ENCODE measurements at places on chromosomes 6 and 20.

DNA sequence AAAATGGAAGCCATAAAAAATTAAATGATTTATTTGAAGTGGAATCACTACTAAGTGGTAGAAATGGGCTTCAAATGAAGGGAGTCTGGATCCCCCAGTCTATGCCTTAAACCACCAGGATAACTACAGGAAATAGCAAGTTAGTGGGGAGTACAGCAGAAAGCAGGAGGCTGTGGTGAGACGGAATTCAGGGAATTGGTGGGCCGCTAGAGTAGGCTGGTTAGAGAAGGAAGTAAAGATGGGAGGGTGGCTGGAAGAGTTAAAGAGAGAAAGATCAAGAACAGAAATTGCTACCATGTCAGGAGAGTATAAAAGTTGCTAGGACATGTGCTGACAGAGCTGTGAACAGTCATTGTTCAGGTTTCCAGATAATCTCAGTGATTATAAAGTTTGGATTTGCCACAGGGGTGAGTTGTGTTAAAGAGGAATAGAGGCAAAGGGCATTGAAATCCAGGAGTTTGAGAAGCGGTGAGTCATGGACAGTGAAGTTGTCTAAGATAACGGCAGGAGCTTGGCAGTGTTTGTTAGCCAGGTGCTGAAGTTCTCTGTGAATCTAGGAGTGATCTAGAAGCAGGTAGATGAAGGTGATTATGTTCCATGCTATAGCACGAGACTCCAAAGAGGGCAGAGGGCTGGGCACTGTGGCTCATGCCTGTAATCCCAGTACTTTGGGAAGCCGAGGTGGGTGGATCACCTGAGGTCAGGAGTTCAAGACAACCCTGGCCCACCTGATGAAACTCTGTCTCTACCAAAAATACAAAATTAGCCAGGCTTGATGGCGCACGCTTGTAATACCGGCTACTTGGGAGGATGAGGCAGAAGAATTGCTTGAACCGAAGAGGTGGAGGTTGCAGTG is 13.7 kb upstream of the HINT3 start:
- peak overlapping the region; percentile 66 for H3K27ac ChIP-seq
- H3K4me3 ChIP-seq = no peak overlapping the region
- peaks cover 49% of the 10 kb centered on the region for H3K4me1 ChIP-seq
- no peaks in the 10 kb centered on the region for H3K27me3 ChIP-seq

DNA sequence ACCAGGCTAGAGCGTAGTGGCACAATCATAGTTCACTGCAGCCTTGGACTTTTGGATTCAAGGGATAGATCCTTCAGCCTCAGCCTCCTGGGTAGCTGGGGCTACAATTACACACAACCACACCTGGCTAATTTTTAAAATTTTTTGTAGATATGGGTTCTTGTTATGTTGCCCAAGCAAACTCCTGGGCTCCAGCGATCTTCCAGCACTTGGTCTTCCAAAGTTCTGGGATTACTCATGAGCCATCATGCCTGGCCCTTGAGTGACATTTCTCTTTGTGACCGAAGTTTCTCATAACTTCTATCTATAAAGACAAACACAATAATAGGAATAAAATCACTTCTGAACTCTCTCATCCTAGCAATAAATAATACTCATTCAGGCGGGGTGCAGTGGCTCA is 26.1 kb upstream of the GMPR start:
- peaks cover 76% of the 10 kb centered on the region for H3K27me3 ChIP-seq
- no peak overlapping the region for H3K27ac ChIP-seq
- peaks cover 12% of the 10 kb centered on the region for H3K4me1 ChIP-seq
- no peaks in the 10 kb centered on the region for H3K36me3 ChIP-seq
- no peak overlapping the region for H3K4me3 ChIP-seq

DNA sequence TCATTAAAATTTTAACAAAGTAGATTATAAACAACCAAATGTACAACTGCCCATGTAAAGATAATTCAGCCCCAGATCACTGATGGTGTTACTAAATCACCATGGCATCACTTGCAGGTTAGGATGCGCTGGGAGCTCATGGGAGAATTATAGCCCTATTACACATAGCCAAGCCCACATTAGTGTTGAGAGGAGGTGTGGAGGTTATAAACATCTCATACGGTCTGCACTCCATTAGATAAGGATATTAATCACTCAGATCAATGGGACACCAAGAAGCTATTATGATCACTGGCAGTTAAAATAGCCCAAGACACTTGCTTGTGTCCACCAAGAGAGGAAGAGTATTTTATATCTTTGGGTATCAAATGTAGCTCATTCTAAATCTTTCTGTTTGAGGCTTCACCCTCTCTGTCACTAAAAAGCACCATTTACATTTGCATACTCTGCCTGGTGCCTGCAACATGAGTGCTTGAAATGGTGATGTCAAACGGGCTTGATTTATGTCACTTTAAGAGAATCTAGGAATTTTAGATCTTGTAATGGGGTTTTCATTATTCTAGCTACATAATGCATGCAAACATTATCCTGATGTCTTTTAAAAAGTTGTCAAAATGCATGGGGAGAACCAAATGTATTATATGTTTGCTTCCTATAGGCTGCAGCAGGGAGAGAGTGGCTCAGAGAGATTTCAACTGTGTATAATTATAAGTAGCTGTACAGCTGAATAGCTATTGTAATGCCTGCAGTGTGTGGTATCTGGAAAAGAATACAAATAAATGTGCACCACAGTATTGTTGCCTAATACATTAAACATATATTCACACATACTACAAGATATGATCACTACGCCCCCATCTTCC is 654.1 kb upstream of the MARCKS start:
- no peak overlapping the region for H3K4me3 ChIP-seq
- no peaks in the 10 kb centered on the region for H3K4me1 ChIP-seq
- H3K27me3 ChIP-seq = no peaks in the 10 kb centered on the region
- H3K27ac ChIP-seq = no peak overlapping the region

DNA sequence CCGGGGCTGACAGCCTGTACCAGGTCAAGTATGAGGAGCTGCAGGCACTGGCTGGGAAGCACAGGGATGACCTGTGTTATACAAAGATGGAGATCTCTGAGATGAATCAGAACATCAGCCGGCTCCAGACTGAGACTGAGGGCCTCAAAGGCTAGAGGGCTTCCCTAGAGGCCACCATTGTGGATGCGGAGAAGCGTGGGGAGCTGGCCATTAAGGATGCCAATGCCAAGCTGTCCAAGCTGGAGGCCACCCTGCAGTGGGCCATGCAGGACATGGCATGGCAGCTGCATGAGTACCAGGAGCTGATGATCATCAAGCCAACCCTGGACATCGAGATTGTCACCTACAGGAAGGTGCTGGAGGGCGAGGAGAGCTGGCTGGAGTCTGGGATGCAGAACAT is 46.8 kb downstream of the KIAA0319 start:
- no peaks in the 10 kb centered on the region for H3K4me1 ChIP-seq
- DNase-seq = no peak
- no peak overlapping the region for H3K4me3 ChIP-seq
- no peak overlapping the region for H3K27ac ChIP-seq
- no peaks in the 10 kb centered on the region for H3K36me3 ChIP-seq

- no peaks in the 10 kb centered on the region for H3K36me3 ChIP-seq
- peak within 1 kb of the TSS; percentile 98 for H3K27ac ChIP-seq
- peak within 1 kb of the TSS; percentile 94 for H3K4me3 ChIP-seq
- H3K27me3 ChIP-seq = no peaks in the 10 kb centered on the region
- DNase-seq = peak; percentile 90
These were observed at the start of gene JARID2 for GRCh38 chr6:15245361-15246216. Gene JARID2, plus strand, starts transcription at chr6:15246069. Its CDS starts 471 bp downstream, at chr6:15246540.

GRCh38 chr6:118913161-118913560 is 19.2 kb downstream of the ASF1A start:
- peaks cover 4% of the 10 kb centered on the region for H3K36me3 ChIP-seq
- no peaks in the 10 kb centered on the region for H3K4me1 ChIP-seq
- H3K4me3 ChIP-seq = no peak overlapping the region
- no peak for DNase-seq
- H3K27ac ChIP-seq = no peak overlapping the region
- no peaks in the 10 kb centered on the region for H3K27me3 ChIP-seq

GRCh38 chr20:41572010-41572572 is 46.1 kb downstream of the CHD6 start:
- H3K27ac ChIP-seq = no peak overlapping the region
- H3K27me3 ChIP-seq = no peaks in the 10 kb centered on the region
- H3K4me1 ChIP-seq = no peaks in the 10 kb centered on the region
- DNase-seq = no peak
- no peak overlapping the region for H3K4me3 ChIP-seq

DNA sequence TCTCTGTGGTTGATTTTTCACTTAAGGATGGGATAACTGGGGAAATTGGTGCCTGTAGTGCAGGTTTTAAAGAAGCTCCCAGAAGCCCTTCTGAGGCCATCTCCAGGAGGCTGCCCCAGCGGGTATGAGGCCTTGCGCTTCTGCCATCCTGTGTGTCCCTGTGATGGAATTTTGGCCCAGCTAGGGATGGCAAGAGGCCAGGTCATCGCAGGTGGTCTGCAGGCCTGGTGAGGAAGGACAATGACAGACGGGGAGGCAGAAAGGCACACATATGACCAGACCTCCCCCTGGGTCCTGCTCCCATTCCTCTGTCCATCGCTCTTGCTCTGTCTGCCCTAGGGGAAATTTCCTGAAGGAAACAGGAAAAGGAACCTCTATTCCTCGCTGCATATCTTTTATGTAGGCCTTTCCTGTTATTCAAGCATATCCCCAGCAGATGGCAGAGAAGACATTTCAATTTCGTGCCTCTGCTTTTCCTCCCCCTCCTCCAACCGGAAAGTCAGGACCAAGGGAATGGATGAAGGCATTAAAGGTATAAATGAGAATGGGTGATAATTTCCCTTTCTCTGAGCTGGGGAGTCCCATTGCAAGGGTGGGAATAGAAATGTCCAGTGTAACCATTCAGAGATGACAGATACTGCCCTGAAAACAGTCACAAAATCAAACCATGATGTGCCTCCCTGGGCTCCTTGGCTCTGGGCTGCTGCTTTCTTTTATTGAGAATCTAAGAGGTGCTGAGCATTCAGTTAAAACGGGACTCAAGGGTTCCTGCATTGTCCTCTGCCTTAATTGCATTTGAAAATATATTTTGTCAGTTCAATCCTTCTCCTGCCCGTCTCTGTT is 17.6 kb upstream of the HLA-F start:
- H3K4me3 ChIP-seq = no peak overlapping the region
- H3K4me1 ChIP-seq = no peaks in the 10 kb centered on the region
- H3K36me3 ChIP-seq = no peaks in the 10 kb centered on the region
- no peak overlapping the region for H3K27ac ChIP-seq
- H3K27me3 ChIP-seq = no peaks in the 10 kb centered on the region

GRCh38 chr6:106149472-106150069 is 63.4 kb downstream of the PRDM1 start:
- H3K4me3 ChIP-seq = no peak overlapping the region
- no peaks in the 10 kb centered on the region for H3K4me1 ChIP-seq
- H3K27ac ChIP-seq = no peak overlapping the region
- no peaks in the 10 kb centered on the region for H3K27me3 ChIP-seq

- H3K27ac ChIP-seq = no peak overlapping the region
- H3K4me3 ChIP-seq = no peak overlapping the region
- H3K27me3 ChIP-seq = no peaks in the 10 kb centered on the region
- peaks cover 6% of the 10 kb centered on the region for H3K4me1 ChIP-seq
- no peak for DNase-seq
- H3K36me3 ChIP-seq = no peaks in the 10 kb centered on the region
These were observed 122.9 kb upstream of the FOXO3 start for GRCh38 chr6:108437821-108438220.

DNA sequence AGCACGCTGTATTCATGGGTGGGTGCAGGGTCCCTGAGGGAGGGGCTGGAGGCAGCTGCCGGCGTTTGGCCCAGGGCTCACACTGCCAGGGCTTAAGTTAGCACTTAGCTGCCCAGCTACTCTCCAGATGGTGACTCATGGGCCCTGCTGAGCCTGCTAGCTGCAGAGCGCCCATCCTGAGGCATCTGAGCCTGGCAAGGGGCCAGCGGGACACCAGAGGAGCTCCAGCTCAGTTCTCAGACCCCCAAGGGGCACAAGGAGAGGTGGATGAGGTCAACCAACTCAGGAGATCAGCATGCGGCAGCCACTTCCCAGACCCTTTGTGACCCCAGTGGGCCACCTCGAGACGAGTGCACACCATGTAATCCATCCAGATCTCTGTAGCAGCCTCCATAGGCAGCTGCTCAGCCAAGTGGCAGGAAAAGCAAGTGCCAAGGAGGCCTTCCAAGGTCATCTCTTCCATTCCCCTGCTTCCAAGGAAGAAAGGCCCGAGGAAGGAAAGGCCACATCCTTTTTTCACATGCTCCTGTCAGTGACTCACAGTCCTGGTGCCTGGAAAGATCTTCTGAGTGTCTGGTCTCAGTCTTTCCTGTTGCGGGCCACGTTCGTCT is 35.3 kb downstream of the FOXP4 start:
- H3K36me3 ChIP-seq = no peaks in the 10 kb centered on the region
- H3K4me3 ChIP-seq = no peak overlapping the region
- H3K4me1 ChIP-seq = peaks cover 38% of the 10 kb centered on the region
- no peaks in the 10 kb centered on the region for H3K27me3 ChIP-seq
- H3K27ac ChIP-seq = no peak overlapping the region
- DNase-seq = no peak

- no peaks in the 10 kb centered on the region for H3K27me3 ChIP-seq
- DNase-seq = no peak
- no peak overlapping the region for H3K27ac ChIP-seq
These were observed 598.9 kb downstream of the RFPL4B start for GRCh38 chr6:112946051-112946450.

- no peaks in the 10 kb centered on the region for H3K27me3 ChIP-seq
- H3K36me3 ChIP-seq = no peaks in the 10 kb centered on the region
- no peak for DNase-seq
- H3K4me1 ChIP-seq = peaks cover 41% of the 10 kb centered on the region
- no peak overlapping the region for H3K4me3 ChIP-seq
These were observed 100.8 kb downstream of the TRERF1 start for GRCh38 chr6:42350911-42351310.

GRCh38 chr6:145865175-145865574 is 50.6 kb upstream of the FBXO30 start:
- no peaks in the 10 kb centered on the region for H3K27me3 ChIP-seq
- H3K4me1 ChIP-seq = peaks cover 6% of the 10 kb centered on the region
- no peak for DNase-seq

GRCh38 chr6:71138376-71138775 is 150.2 kb upstream of the OGFRL1 start:
- H3K4me3 ChIP-seq = no peak overlapping the region
- no peaks in the 10 kb centered on the region for H3K27me3 ChIP-seq
- no peak for DNase-seq
- no peaks in the 10 kb centered on the region for H3K36me3 ChIP-seq
- no peaks in the 10 kb centered on the region for H3K4me1 ChIP-seq

GRCh38 chr6:9535106-9535505 is 879.8 kb downstream of the TFAP2A start:
- H3K36me3 ChIP-seq = no peaks in the 10 kb centered on the region
- H3K4me1 ChIP-seq = no peaks in the 10 kb centered on the region
- H3K27me3 ChIP-seq = no peaks in the 10 kb centered on the region

Measured in esophagus squamous epithelium (tissue), 5 donors.